ENCODE measurements at places on chromosomes 2 and 18. TPM values are rescaled to one million over a fixed set of nuclear protein-coding genes. Genes with fewer than 3 reads are reported as not detected.

Gene FIGN
- total RNA-seq: 2.1 TPM

Gene SPC25
- total RNA-seq: 19.4 TPM

Gene RGPD3
- 0.16 TPM for total RNA-seq

Gene HES6
- 14.2 TPM for total RNA-seq

Gene TUBA4B
- 0.10 TPM for total RNA-seq

Gene IRS1
- total RNA-seq: 15.2 TPM

Gene PPP1CB
- 162 TPM for total RNA-seq

Gene CNDP1
- not detected for total RNA-seq

Gene B3GNT2
- 38.9 TPM for total RNA-seq

Gene CTIF
- 11.2 TPM for total RNA-seq

Gene CDH7
- total RNA-seq: not detected

Gene METTL8
- total RNA-seq: 27.5 TPM

Gene LTBP1
- 42.1 TPM for total RNA-seq

Gene CCDC68
- total RNA-seq: 4.8 TPM

Gene CDCA7
- 45.3 TPM for total RNA-seq

Gene PRKD3
- 8.6 TPM for total RNA-seq

Gene FEV
- total RNA-seq: not detected

Gene CD8B2
- total RNA-seq: not detected

Gene TMEM37
- 2.7 TPM for total RNA-seq

Gene PRKAG3
- not detected for total RNA-seq

Gene NEU2
- not detected for total RNA-seq

Gene LRRTM4
- not detected for total RNA-seq

Gene SCN7A
- not detected for total RNA-seq

Gene GDF7
- 0.09 TPM for total RNA-seq

Gene CPLX4
- not detected for total RNA-seq

Gene CRACDL
- 3.6 TPM for total RNA-seq

Gene SP9
- total RNA-seq: 1.7 TPM

Gene TSPYL6
- total RNA-seq: not detected

Gene EGR4
- 0.19 TPM for total RNA-seq

Gene CRYGC
- total RNA-seq: not detected

Gene IL1A
- total RNA-seq: 0.18 TPM

Gene IL1R1
- 55.7 TPM for total RNA-seq

Gene THOC1
- total RNA-seq: 17.9 TPM

Gene LOXL3
- total RNA-seq: 0.60 TPM

Gene HAAO
- not detected for total RNA-seq

Gene YWHAQ
- 1,203 TPM for total RNA-seq

Gene ALLC
- total RNA-seq: not detected

Gene EVX2
- not detected for total RNA-seq

Gene FLACC1
- total RNA-seq: 0.14 TPM

Gene SULT1C4
- not detected for total RNA-seq

Gene NHEJ1
- 19.0 TPM for total RNA-seq

Gene MOCOS
- 2.9 TPM for total RNA-seq

Gene SLC4A5
- total RNA-seq: 0.29 TPM

Gene SPHKAP
- total RNA-seq: not detected

Gene ASPRV1
- 0.38 TPM for total RNA-seq

Gene DCDC2C
- 0.15 TPM for total RNA-seq

Gene TUBA3E
- 6.9 TPM for total RNA-seq

Gene REG1B
- total RNA-seq: not detected

Gene SNORC
- total RNA-seq: 4.1 TPM

Gene MRPS5
- total RNA-seq: 73.3 TPM

Gene COLEC12
- 0.06 TPM for total RNA-seq
